Activated naive CD8-positive, alpha-beta T cell treated with anti-CD3 and anti-CD28 coated beads, Interleukin-2, amount 50 U/mL, for 16 hours (primary cell): ENCODE measurements at places on chromosomes 13 and 19.

- DNase-seq: no peak
These were observed 4.0 kb upstream of the PNMA8B start for GRCh38 chr19:46499692-46500091.

GRCh38 chr19:11418549-11419506 is at the start of gene RGL3:
Gene RGL3 (minus strand): TSS chr19:11419314. CDS start chr19:11419278, 36 bp downstream.
- DNase-seq: no peak

DNA sequence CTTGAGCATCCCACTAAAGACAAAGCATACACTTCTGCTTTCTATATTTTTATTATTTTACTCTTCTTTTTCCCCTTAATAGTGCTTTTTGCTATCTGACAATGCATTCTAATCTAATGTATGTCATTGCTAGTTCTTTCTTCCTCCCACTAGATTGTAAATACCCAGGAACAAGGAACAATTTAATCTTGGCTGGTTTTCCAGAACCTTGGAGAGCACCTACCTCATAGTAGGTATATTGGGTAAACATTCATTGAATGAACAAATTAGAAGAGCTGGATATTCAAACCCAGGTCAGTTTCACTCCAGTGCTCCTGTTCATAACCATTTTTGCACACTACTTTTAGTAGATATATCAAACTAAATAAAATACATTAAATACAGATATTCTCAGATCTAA is 1617.6 kb upstream of the SLC10A2 start:
- no peak for DNase-seq

GRCh38 chr13:20442798-20443381 is 82.8 kb downstream of the CRYL1 start:
- DNase-seq: no peak

GRCh38 chr19:18174983-18175382 is 1.4 kb downstream of the IFI30 start:
- no peak for DNase-seq

DNA sequence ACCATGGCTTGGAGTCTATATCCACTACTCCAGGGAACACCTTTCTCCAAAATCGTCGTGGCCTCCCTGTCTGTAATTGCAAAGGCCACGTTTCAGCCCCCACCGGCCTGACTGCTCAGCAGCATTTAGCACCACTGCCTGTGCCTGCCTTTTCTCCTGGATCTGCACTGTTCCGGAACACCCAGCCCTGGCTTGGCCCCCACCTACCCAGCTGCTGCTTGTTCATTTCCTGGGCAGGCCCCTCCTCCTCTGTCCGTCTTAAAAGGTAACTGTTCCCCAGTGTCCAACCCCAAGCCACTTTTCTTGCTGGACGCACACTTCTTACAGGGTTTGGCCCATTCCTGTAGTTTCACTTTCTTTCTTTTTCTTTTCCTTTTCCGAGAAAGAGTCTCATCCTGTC is 8.5 kb upstream of the SYT5 start:
- DNase-seq: no peak

GRCh38 chr13:100394005-100394695 is 194.4 kb downstream of the GGACT start:
- no peak for DNase-seq

DNA sequence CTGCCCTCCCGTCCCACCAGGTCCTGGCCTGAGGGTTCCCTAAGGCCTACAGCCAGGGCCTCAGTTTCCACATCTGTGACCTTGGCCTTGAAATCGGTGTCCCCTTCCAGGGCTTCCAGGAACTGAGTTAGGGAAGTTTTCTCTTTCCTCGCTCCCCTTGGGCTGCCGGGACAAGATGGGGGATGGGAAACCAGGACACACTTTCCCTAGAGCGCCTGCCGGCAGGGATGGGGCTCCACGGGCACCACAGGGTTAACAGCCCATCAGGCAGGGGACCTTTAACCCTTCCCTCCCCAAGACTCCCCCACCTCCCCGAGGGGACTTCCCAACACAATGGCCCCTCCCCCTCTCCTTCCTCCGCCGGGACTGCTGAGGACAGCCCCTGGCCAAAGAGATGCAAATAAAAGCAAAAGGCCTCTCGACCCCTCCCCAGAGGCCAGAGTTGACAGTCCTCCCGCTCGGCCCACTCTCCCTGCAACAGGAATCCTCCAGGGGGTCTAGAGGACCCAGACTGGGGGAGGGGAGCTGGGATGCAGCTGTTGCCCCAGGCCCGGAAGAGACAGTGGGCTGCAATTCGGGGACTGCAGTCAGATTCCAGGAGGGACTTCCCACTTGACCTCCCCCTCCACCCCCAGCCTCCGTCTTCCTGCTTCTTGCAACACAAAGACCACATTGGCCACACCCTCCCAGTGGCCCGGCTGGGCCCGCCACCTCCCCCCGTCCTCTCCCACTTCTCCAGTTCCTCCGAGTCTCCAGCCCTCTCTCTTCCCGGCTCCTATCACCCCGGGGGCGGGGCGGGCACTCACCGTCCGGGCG is 3.4 kb downstream of the BBC3 start:
- no peak for DNase-seq

GRCh38 chr19:44927746-44928145 is 13.3 kb downstream of the APOC1 start:
- no peak for DNase-seq

DNA sequence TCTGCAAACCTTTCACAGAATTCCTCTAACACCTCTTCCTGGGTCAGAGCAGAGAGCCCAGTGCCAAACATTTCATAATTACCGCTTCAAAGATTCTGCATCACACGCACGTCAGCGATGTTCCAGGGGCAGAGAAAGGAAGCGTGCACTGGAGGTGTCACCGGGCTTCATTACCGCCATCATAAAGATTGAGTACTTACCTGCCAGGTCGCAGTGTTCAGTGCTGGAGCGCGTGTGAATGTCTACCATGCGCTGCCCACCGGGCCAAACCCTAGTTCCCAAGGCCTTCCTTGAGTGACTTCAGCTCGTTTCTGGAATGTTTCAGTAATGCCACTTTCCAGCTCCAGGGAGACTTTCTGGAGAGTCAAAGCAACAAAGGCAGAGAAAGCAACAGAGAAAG is 104.4 kb downstream of the ZDHHC20 start:
- DNase-seq: no peak

- no peak for DNase-seq
These were observed 24.6 kb downstream of the CYSLTR2 start for GRCh38 chr13:48678316-48678715.

DNA sequence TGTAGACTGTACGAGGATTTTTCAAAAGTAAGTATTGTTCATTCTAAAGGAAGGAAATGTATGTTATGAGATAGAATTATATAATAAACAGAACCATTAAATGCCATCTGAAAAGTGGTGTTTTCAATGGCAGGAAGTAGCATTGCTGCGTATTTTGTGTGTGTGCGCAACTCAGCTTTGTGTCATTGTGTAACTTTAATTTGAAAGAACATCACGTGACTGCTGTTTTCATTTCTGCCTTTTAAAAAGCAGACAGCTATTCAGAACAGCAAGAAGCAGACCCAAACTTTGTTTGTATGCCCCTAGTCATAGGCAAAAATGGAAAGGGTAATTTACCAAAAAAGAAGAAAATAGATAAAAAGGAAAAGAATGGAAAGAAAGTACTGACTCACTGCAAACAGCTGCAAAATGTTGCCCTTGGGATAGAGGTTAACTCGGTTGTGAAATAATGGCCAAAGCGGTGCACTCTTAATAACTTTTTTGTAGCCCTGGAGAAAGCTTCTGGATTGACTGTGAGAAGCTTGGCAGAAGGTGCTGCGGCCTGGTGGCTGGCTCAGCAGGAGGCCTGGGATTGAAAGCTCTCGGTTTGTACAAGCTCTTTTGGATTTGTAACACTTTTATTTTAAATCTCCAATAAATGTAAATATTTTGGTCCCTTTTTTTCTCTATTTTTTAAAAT is 97.3 kb downstream of the GGACT start:
- DNase-seq: no peak

GRCh38 chr19:43300876-43301765 is 31.8 kb upstream of the PSG9 start:
- no peak for DNase-seq

GRCh38 chr13:30618186-30618929 is 638 bp downstream of the USPL1 start:
- DNase-seq: no peak

GRCh38 chr13:78129823-78130222 is 211.2 kb upstream of the EDNRB start:
- DNase-seq: no peak

- no peak for DNase-seq
These were observed 2.8 kb downstream of the SERTAD1 start for GRCh38 chr19:40422748-40423566.

DNA sequence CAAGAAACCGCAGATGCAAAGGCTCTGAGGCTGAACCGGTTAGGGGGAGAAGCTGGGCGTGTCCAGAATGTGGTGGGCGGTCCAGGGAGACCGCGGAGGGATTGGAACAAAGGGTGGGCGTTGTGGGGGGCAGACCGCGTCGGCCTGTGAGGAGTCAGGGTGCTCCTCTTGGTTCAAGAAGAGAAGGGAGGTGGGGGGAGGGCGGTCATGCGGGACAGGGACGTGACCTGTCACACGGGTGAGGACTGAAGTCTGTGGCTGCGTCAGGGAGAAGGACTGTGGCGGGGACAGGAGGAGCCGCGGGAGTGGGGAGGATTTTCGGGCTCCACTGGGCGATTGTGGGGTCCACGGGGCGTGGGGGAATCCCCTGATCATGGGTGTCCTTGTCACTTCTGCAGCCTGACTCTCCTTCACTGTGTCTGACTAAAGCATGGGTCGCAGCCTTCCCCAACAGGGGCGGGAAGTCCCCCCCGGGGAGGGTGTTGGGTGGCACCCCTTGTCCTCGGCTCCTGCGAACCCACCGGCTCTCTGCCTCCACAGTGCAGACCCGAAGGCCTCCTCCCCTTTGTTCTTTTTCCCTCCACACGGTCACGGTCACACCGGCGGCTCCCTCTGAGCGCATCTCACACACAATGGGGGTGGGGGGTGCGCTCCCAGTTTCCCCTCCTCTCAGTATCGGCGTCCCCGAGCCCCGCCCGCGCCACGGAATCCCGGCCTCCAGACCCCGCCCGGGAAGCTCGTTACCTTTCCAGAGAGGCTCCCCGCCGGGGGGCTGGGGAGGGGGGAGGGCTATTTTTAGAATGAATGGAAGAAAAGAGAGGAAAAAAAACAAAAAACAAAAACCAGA is 16.4 kb upstream of the KCNN1 start:
- DNase-seq: no peak

DNA sequence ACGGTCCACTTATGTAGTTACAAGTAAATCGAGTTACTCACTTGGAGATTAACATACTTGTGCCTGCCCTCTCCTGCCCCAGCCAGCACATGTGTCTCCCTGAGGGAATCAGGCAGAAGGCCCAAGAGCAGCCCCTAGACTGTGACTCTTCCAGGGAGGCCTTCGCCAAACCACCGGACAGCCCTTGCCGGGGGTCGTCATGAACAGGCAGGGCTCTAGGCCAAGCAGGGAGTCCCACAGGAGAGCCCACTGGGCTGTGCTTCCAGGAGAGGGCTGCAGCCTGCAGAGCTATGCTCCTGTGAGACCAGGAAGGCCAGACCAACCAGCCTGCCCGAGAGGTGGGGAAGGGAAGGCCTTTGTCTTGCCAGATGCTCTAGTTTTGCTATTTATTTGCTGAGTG is 283.3 kb downstream of the FOXO1 start:
- no peak for DNase-seq

- no peak for DNase-seq
These were observed 482.2 kb upstream of the NBEA start for GRCh38 chr13:34459856-34460255.

DNA sequence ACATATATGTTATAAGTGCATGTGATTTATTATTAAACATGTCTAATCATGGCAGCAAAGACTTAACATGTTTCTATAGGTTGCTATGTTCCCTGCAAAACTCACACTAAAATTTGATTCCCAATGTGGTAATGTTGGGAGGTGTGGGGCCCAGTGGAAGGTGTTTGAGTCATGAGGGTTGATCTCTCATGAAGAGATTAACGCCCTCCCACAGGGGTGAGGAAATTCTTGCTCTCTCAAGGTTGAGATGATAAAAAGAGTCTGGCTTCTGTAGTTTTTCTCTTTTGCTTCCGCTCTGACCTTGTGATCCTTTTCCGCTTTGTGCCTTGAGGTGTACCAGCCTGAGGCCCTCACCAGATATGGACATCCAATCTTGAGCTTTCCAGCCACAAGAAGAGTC is 737.5 kb upstream of the SLITRK5 start:
- no peak for DNase-seq

DNA sequence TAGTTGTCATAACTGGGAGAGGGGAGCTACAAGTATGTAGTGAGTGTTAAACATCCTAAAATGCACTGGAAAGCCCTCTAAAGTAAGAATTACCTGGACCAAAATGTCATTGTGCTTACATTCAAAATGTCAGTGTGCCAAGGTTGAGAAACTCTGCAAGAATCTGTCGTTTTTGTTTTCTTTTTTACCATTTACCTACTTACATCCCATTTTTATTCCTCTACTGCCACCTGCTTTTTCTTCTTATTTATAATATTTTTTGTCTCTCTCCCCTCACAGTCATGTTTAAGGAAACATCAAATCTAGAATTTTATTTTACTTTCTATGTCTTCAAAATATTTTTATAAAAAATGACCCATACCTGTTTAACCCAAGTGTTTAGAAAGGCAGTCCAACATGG is 226.4 kb downstream of the PCDH17 start:
- no peak for DNase-seq

GRCh38 chr13:95250961-95251360 is 50.3 kb downstream of the ABCC4 start:
- no peak for DNase-seq

DNA sequence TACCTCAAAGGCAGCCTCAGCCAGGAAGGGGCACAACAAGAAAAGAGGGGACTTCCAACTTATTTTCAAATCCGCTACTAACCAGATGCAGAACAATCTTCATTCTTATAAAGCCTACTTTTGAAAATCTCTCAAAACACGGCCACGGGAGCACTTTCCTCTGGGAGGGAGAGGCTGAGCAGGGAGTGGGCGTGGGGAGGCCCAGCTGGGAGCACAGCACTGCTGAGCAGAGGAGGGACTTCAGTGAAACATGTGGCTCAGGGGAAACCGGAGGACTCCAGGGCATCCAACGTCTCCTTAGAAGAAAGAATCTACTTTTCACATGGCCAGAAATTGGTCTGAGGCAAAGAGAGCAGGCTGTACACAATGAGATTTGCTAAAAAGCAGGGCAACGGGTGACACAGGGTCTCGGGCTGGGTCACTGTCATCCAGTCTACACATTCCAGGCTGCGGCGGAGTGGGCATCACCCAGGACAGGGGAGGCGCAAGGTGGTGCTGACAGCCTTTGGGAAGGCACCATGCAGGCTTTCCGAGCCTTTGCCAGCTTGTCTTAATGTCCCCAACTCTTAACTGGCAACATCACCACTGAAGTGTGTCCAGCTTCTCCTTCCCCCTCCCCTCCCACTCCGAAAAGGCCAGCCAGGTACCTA is 117.1 kb downstream of the STK24 start:
- DNase-seq: no peak

DNA sequence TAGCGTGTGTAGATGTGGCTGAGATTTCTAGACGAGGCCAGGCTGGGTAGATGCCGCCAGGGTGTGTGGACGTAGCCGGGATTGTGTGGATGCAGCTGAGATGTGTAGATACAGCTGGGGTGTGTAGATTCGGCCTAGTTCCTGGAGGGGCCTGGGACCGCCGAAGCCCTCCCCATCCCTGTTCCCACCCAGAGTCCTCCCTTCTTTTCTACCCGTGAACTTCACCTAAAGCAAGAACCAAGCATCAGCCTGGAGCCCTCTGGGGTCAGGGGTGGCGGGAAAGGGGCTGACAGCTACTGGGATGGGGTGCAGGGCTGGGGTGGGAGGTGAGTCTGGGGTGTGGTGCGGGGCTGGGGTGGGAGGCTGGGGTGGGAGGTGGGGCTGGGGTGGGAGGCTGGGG is 768 bp downstream of the TMPRSS9 start:
- DNase-seq: no peak
